Spinal cord (tissue), 10 donors: ENCODE measurements at places on chromosomes 2 and 18.

- no peak for DNase-seq
Observed at GRCh38 chr2:134866498-134867099, 28.2 kb downstream of the ACMSD start.

- peak; percentile 25 for DNase-seq
Observed at GRCh38 chr2:56239437-56239836, 55.6 kb downstream of the CCDC85A start.

DNA sequence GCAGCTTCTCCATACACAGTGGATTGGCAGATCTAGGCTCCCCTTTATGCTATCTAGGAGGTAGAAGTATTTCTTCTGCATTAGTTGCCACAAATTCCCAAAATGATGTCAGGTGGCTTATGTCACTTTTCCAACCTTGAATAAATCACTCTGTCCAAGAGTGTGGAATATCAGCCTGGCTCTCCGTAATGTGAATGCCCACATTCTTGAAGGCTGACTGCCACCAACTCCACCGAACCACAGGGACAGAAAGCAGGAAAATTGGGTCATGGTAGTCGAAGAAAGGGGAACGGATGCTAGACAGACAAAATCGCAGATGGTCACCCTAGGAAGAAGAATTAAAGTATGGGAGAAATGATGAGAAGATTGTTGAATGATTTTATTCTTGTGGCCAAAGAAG lies 624.9 kb upstream of the CDH2 start:
- no peak for DNase-seq

DNA sequence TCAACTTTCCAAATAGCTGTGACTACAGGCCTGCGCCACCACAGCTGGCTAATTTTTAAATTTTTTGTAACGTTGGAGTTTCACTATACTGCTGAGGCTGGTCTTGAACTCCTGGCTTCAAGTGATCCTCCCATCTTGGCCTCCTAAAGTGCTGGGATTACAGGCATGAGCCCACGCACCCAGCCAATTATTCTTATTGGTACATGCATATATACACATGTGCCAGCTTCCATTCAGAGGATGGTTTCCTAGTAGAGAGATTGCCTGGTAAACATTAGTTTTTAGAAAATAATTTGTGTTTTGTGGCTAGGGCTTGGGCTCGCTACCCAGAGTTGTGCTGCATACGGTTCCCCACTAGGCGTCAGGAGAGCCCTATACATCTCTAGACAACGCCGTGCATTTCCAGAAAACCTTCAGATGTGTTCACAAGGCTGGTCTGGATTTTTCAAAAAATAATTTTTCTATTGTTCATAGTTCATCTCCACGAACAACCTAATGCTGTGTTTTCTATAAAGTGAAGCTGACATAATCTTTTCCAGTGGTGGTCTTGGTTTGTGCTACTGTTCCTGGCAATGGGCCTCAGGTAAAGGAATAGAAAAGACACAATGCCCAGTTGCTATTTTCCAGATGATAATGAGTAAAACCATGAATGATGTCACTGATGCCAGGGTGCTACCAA lies 14.6 kb upstream of the AFG3L2 start:
- DNase-seq: peak; percentile 62

DNA sequence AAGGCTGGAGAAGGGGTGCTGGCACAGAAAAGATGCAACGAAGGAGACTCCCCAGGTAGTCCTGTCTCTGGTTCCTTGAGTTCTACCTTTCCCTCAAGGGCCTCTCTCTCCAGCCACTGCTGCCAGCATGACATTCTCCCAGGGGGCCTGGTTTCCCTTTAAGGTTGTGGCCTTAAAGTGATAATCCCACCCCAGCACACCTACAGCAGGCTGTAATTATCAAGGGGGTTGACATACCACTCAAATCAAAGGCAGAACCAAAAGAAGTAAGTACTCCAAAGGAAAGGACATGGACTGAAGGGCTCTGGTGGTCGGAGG lies 127.4 kb upstream of the MSH6 start:
- DNase-seq: no peak

GRCh38 chr2:160287476-160287875 lies 87.4 kb upstream of the ITGB6 start:
- DNase-seq: no peak

- no peak for DNase-seq
Observed at GRCh38 chr2:101540518-101540917, 65.6 kb upstream of the RFX8 start.
